ENCODE measurements at places on chromosomes 7 and 10. TPM values are rescaled to one million over a fixed set of nuclear protein-coding genes. Genes with fewer than 3 reads are reported as not detected.

CYP26C1 gene
- total RNA-seq: under 0.01 TPM

HYAL4 gene
- 0.14 TPM for total RNA-seq

PIP gene
- total RNA-seq: not detected

ZNF804B gene
- total RNA-seq: not detected

ICA1 gene
- 10.6 TPM for total RNA-seq

TSPAN12 gene
- total RNA-seq: 2.1 TPM

TBC1D12 gene
- total RNA-seq: 11.2 TPM

SPDYE1 gene
- not detected for total RNA-seq

FAM221A gene
- 4.4 TPM for total RNA-seq

BEND7 gene
- 10.3 TPM for total RNA-seq

SPDYE6 gene
- total RNA-seq: not detected

BTBD16 gene
- 0.07 TPM for total RNA-seq
